ENCODE measurements at places on chromosomes 2 and 18. TPM values are rescaled to one million over a fixed set of nuclear protein-coding genes. Genes with fewer than 3 reads are reported as not detected.

RNMT gene
- total RNA-seq = 84.4 TPM

UGT1A5 gene
- total RNA-seq = not detected

DAW1 gene
- not detected for total RNA-seq

CHRNA1 gene
- total RNA-seq = not detected

GRCh38 chr2:99662761-99663341 lies 173.0 kb upstream of the REV1 start:
- no peak for DNase-seq

GRCh38 chr2:94996305-94997100 lies 29.0 kb upstream of the MAL start:
- no peak for DNase-seq

- DNase-seq = no peak
Observed at GRCh38 chr2:212943351-212943750, 208.1 kb downstream of the IKZF2 start.

DNA sequence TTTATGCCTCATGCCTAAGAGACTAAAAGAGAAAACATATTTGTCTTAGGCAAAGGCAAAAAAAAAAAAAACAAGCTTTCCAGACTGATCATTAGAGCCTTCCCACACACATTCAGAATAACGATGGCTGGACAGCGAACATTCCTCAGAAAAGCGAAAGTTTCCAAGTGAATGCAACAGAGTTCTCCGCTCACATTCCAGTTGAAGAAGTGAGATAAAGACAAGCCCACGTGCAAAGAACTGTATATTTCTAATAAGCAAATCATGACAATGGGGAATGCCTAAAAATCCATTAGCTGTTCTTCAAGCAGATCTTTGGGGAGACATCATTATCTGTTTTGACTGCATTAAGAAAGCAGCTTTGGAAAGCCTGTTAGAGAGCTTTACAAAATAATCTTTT lies 347.9 kb downstream of the METTL4 start:
- no peak for DNase-seq

DNA sequence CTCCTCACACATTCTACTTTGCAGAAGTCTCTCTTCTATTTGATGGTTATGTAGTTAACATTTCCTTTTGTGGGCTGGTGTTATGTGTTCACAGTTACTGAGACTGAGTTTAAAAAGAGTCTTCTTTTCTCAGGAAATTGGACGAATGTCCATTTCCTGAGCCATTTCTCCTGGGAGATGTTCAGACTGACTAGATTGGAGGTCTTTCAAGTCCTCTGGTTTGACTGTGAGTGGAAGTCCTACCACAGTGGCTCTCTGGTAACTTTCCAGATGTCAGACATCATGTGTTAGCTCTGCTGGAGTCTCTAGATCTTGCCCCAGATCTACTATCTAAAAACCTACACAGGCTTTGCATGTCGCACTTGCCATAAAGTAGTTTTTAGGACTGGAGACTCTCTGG lies 116.0 kb downstream of the GALR1 start:
- DNase-seq = no peak

- no peak for DNase-seq
Observed at GRCh38 chr2:105449076-105449475, 50.2 kb upstream of the FHL2 start.

- no peak for DNase-seq
Observed at GRCh38 chr18:23468753-23469459, 15.8 kb downstream of the RIOK3 start.

- DNase-seq = peak; percentile 43
Observed at GRCh38 chr2:65227020-65227455, 593 bp upstream of the ACTR2 start.

GRCh38 chr2:54879598-54880332 lies 156.3 kb downstream of the EML6 start:
- DNase-seq = no peak

DNA sequence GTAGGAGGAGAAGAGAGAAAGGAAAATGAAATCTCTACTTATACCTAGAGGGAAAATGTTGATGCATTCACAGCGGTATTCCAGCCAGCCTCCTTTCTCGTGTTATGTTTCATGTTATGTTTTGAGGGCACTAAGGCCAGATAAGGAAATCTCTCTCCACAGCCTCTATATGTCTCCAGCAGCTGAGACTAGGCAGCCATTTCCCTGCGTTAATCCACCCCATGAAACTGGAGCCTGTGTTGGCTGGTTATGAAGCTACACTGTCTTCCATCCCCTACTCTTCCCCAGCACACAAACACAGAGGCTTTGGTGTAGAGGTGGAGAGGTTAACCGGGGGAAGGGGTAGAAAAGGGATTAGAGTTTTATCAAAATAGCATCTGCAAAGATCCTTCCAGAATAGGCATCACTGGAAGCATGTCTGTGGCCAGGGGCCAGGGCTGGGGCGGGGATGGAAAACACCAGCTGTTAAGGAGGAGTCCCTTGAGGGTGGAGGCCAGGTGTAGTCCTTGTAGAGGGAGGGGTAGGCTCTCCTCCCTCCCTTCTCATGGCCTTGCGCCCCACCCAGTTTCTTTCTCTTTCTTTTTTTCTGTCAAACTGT lies 100.9 kb upstream of the TNP1 start:
- no peak for DNase-seq

GRCh38 chr18:10797896-10798295 lies 272.1 kb downstream of the NAPG start:
- DNase-seq = no peak

- peak; percentile 47 for DNase-seq
Observed at GRCh38 chr2:197804758-197805714, 643 bp downstream of the PLCL1 start.

DNA sequence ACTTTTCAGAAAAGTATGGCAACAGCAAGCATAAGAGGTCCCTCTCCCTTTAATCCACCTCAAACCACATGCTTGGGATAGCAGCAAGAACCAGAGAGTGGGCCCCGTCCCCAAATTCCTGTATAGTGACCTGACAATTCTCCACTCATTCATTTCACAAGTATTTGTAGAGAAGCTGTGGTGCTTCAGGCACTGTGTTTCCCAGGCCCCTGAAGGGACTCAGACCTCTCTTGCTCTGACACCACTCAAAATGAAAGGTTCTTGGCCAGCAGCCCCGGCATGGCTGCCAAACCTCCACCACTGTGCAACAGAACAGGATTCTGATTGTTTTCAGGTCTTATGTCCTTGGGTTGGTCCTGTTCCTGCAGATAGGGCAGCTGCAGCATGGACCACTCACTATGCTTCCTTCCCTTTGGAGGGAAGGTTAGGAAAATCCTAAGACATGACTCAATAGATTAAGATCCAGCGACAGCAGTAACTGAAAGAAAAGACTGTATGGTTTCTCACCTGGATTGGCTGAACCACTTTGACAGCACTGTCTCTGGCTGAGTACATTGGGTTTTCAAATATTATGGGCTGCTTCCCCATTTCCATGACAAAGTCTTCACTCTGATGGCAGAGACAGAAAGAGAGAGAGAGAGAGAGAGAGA lies 67.6 kb downstream of the DHRS9 start:
- DNase-seq = no peak

DNA sequence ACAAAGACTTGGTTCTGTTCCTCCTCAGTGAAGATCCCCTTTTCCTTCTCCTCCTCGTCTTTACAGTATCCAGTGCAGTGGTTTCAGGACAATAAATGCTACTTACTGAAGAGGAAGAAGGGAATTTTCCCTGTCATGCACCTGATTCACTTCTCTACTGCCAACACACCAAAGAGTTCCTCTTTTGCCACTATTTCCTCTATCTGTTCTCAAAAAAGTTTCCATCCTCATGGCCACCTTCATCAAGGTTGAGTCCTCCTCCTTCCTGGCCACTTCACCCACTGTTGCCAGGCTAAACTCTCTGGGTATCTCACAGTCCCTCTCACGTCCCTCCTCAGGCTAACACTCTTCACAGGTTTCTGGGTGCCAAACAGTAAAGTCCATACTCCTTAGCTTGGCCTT lies 41.7 kb downstream of the PLEKHM3 start:
- DNase-seq = no peak

- DNase-seq = no peak
Observed at GRCh38 chr2:160928854-160929301, 231.3 kb upstream of the TANK start.

Measured in activated CD8-positive, alpha-beta T cell treated with anti-CD3 and anti-CD28 coated beads for 36 hours (primary cell).